ENCODE measurements at places on chromosomes 7 and 10.
A peak's percentile ranks its signal among the peaks of the same experiment; 100 is the strongest.

DNA sequence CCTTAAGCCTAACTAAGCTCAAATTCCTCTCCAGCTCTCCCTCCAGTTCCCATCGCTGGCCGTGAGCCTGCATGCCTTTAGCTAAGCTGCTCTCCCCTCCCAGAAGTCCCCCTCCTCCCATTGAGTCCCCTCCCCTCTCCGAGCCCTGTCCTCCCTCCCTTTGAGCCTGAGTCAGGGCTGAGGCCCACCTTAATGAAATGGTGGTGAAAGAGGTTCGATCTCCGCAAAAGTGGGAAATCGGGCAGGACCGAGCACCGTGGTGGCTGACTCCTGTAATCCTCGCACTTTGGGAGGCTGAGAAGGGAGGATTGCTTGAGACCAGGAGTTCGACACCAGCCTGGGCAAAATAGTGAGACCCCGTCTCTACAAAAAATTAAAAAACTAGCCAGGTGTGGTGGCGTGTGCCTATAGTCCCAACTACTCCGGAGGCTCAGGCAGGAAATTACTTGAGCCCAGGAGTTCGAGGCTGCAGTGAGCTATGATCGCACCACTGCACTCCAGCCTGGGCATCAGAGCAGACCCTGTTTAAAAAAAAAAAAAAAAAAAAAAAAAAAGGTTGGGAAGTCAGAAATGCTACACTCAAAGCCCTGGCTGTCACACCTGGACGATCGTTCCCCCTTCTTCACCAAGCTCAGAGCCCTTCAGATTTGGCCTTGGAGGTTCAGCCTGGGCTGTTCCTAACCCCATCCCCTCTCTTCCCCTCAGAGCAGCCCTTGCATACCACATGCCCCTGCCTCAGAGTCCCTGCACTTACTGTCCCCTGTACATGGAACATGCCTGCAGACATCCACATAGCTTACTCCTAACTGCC is 995 bp upstream of the CLDN3 start:
- H3K4me1 ChIP-seq: no peaks in the 10 kb centered on the region
- peak overlapping the region; percentile 28 for H3K4me3 ChIP-seq
- H3K27ac ChIP-seq: no peak overlapping the region
- no peaks in the 10 kb centered on the region for H3K36me3 ChIP-seq
- no peak for DNase-seq

- peaks cover 50% of the 10 kb centered on the region for H3K27me3 ChIP-seq
- H3K4me1 ChIP-seq: no peaks in the 10 kb centered on the region
- no peak for DNase-seq
- no peak overlapping the region for H3K27ac ChIP-seq
- no peak overlapping the region for H3K4me3 ChIP-seq
These were observed 58.6 kb upstream of the PRSS1 start for GRCh38 chr7:142690554-142691182.

- peaks cover 79% of the 10 kb centered on the region for H3K27me3 ChIP-seq
- no peak overlapping the region for H3K4me3 ChIP-seq
These were observed 38.2 kb upstream of the JAKMIP3 start for GRCh38 chr10:132027423-132027983.

- no peaks in the 10 kb centered on the region for H3K36me3 ChIP-seq
- peak overlapping the region; percentile 57 for H3K27ac ChIP-seq
- H3K4me1 ChIP-seq: peaks cover 12% of the 10 kb centered on the region
- H3K27me3 ChIP-seq: no peaks in the 10 kb centered on the region
These were observed 29.7 kb downstream of the TMEM270 start for GRCh38 chr7:73890555-73891147.

DNA sequence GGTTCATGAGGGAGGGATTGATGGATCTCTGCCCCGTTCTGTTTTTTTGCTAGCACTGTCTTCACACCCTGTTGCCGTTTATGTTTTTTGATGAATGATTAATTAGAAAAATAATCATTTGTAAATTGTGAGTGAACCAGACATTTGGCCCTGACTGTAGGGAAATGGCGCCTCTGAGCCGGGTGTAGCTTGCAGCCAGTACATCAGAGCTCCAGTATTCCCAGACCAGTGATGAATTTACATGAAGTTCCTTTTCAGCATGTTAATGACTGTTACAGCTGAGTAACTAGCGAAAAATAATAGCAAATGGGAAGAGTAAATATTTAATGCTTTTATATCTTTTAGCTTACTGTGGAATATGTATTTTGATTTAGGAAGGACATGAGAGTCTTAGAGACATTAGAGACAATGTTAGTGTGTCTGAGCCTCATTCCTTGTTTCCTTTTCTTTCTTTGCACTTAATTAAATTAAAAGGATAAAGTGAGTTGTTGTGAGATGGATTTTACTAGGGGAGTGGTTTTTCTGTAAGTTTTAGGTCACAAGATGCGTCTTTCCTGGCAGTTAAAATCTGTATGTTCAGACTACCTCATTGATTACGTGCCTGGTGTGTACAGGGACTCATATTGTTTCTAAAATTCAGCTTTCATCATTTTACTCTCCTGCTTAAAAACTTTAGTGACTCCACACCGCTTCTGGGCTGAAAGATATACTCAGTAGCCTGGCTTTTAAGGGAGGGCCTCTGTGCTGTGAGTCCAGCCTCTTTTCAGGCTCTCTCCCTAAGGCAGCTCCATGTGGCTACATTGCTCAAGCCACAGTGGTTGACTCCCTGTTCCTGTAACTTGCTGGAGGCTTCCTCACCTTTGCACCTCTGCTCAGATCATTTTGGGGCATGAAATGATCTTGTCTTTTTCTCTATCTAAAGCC is 86.4 kb downstream of the AUTS2 start:
- no peaks in the 10 kb centered on the region for H3K36me3 ChIP-seq
- H3K4me1 ChIP-seq: no peaks in the 10 kb centered on the region
- H3K4me3 ChIP-seq: no peak overlapping the region
- DNase-seq: no peak

DNA sequence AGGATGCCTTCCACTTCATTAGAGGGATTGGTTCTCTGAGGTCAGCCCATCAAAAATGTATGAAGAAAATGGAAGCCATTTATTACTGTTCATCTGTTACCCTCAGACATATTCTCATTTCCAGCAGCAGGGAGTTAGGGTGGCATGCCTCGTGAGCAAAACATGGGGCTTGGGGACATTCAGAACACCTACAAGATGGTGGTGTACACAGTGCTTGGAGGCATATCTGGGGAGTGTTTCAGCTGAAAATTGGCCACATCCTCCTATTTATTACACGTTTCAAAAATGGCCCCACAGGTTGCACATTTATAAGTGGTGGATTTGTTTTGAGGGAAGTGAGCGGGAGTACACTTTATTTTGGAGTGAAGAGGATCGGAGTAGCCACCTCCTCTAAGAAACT is 93.4 kb downstream of the SPAG6 start:
- DNase-seq: no peak
- H3K4me3 ChIP-seq: no peak overlapping the region
- H3K27me3 ChIP-seq: no peaks in the 10 kb centered on the region
- peaks cover 13% of the 10 kb centered on the region for H3K36me3 ChIP-seq

GRCh38 chr7:87107949-87108776 is 44.1 kb upstream of the DMTF1 start:
- H3K4me1 ChIP-seq: no peaks in the 10 kb centered on the region
- H3K4me3 ChIP-seq: no peak overlapping the region
- peaks cover 37% of the 10 kb centered on the region for H3K27me3 ChIP-seq
- H3K36me3 ChIP-seq: no peaks in the 10 kb centered on the region
